ENCODE measurements at places on chromosomes 5 and 9.

DNA sequence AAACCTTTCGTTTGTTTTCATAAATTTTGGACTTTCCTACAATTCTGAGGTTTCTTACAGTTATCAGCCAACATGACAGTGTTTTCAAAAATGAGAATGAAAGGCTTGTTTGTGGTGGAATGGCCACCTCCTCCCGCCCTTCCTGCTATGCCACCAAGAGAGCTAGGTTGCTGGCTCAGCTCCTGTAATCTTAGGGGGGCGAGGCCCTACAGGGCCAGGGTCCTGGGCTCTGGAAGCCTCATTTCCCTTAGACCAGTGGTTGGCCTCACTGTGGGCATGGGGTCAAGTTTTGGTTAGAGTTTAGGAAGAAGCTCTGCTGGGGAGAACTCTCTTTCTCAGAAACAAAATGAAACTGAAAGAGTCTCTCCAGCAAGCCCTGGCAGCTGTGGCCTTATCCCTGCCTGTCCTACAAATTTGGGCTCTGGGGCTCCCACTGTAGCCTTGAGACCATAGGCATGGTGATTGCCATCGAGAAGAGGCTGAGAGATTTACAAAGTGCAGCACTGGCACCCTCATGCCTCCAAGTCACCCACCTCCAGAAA is 66.2 kb downstream of the IRX1 start:
- no peak for DNase-seq

- no peak for DNase-seq
Observed at GRCh38 chr5:175556794-175557193, 78.4 kb downstream of the SFXN1 start.

DNA sequence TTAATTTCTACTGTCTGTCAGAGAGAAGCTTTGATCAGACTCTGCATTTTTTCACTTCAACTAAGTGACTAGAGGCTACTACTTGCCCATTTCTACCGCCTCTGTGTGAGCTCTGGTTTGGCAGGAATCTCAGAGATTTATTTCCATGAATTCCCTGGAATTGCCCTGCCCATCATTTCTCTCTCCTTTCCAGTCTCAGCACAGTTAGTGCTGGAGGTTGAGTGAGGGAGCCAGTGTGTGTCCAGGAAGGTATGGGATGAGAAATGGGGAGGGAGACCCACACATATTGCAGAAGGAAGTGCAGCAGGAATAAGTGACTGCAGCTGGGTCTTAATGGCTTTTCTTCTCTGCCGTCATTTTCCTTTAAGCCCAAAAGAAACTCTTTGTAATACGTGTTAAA is 443.1 kb upstream of the ZNF462 start:
- no peak for DNase-seq

DNA sequence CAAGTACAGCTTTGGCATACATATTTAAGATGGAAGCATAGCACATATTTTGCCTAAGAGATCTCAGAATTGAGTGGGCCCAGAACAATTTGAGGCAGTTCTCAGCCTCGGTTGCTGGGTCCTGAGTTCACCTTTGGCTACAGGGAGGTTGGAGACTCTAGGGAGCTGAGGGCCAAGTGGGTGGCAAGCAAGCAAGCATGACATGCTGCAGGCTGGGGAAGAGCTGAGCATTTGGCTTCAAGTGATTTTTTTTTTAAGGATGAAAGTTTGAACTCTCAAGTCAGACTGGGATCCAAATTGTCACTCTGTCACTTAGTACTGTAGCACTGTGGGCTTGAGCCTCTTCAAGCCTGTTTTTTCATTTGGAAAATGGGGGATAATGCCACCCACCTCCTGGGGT is 160.5 kb downstream of the MED27 start:
- no peak for DNase-seq

DNA sequence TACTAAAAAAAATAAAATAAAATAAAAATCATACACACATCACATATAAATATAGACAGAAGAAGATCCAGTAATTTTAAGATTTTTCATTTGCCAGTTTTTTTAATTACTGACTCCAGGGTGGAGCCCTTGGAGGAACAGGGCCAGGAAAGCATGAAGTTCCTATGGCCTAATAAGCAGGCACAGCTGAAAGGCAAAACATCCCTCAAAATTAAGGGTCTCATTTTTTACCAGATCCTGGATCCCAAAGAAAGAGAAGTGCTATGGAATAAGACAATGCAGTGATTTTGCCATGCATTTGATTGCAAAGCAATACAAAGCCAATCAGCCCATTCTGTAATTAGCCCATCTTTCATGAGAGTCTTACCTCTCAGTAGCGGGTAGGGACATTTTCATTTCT is 11.3 kb upstream of the DTWD2 start:
- no peak for DNase-seq

DNA sequence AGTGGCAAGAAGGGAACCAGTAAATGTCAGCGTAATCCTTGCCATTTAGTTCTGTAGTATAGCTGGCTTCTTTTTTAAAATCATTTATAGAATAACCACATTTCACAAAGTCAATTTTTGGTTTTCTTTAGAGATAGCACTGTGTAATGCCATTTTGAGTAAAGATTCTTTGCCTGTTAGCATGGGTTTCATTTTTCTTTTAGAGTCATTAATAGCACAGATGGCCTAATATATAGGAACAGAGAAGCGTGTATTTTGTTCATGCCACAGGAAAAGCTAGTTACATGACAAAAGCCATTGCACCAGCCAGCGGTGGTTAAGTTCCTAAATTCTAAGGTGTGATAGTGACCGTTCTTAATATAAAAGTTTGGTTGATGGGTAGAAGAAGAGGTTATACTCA is 1363.9 kb downstream of the MAT2B start:
- no peak for DNase-seq

- DNase-seq, result no peak
Observed at GRCh38 chr9:115629879-115630840, 512.2 kb upstream of the TNC start.

- DNase-seq, result no peak
Observed at GRCh38 chr9:80789831-80790230, 899.5 kb downstream of the TLE1 start.

- no peak for DNase-seq
Observed at GRCh38 chr9:97491216-97491999, 10.1 kb upstream of the TMOD1 start.

GRCh38 chr5:16867577-16867953 is 68.5 kb downstream of the MYO10 start:
- no peak for DNase-seq

DNA sequence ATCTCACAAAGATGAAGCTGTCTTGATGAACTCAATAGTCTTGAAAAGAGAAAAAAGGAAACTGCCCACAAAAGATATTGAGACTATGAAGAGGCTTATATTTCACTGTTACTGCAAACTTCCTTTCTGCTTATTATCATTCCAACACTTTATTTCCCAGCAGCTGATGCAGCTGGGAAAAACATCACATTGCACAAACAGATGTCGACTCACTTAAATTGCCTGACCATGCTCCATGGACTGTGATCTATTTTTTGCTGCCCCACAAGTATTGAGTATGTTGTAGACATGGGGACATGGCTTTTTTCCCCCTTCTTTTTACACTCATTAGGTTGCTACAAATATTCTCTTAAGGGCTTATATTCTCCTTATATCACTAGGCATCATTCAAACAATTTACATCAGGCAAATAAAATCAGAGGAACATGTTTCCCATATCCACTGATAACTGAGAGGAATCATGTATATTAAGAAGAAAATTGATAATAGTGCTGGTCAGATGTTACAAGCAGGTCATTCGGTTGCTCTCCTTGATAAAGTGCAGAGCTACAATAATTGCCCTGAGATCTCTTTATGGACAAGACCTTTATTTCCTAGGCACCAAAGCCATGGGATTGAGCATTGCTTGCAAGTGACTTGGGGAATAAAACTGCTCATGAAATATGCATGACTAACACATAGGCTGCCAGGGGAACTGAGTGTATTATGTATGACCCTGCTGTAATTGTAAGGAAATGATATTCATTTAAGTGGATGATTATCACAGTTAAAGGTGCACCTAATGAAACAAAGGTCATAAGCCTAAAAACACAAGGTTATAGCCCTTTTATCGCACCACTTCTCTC is 509.9 kb downstream of the ZNF608 start:
- no peak for DNase-seq

DNA sequence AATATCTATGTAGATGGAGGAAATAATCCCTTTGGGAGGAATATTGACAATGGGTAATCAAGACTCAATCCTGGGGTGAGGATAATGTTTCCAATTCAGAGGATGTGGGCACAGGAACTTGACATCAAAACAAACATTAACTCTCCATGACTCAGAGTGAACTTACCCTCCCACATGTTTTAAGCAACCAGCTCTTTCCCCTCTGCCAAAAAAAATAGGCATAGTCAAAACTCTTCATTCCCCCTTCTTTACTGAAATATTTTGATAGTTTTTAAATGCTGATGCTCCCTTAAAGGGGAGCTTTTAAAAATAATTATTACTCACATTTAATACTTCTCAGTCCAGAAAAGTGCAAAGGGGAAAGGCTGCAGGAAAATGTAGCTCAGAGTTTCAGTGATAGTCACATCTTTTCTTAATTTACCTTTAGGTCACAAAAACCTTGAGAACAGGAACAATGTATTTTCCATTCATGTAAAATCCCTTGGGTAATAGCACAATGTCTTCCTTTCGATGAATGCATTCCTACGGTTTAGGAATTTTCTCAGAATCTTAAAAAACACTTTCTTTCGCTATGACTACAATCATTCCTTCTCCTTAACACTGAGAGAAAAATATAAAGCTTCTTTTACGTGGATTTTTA is 298.4 kb upstream of the GRAMD2B start:
- no peak for DNase-seq

GRCh38 chr9:806285-807156 is 35.0 kb upstream of the DMRT1 start:
- DNase-seq, result no peak

- no peak for DNase-seq
Observed at GRCh38 chr5:72849546-72849945, 33.1 kb downstream of the TNPO1 start.

GRCh38 chr5:132211787-132212186 is 15.9 kb downstream of the P4HA2 start:
- DNase-seq, result no peak

DNA sequence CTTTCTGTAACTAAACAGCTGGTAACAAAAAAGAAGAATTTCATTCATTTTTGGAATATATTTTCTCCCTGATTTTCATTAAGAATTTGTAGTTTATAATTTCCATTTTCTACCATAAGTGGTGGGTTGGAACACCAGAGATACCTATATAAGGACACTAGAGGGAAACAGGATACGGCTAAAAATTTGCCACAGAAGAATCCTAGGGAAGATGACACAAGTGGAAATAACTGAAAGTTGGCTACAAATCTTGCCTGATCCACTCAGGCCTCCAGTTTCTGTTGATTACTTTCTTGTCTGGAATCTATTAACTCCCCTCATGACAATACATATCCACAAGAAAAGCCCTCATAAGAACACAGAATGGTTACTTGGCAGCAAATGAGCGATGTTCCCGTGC is 46.8 kb downstream of the FREM1 start:
- DNase-seq, result no peak

- DNase-seq, result no peak
Observed at GRCh38 chr9:125772740-125773139, 25.6 kb downstream of the PBX3 start.

GRCh38 chr5:132260051-132260450 is 2.6 kb downstream of the PDLIM4 start:
- no peak for DNase-seq

DNA sequence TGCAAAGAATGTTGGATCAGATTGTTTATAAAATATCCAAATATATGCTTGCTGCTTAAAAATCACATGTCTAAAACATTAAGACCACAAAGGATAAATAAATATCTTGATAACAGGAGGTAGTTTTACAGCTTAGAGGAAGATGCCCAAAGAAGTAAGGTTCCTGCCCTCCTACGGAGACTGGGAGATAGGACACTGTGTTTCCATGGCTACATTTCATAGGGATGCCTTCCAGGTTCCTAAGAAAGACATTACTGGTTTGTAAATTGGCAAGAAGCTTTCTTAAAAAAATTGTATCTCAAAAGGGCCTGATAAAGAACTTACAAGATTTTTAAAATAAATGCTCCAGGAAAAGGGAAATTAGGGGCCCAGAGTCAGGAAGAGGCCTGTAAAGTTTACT is 437.2 kb downstream of the HINT1 start:
- no peak for DNase-seq

DNA sequence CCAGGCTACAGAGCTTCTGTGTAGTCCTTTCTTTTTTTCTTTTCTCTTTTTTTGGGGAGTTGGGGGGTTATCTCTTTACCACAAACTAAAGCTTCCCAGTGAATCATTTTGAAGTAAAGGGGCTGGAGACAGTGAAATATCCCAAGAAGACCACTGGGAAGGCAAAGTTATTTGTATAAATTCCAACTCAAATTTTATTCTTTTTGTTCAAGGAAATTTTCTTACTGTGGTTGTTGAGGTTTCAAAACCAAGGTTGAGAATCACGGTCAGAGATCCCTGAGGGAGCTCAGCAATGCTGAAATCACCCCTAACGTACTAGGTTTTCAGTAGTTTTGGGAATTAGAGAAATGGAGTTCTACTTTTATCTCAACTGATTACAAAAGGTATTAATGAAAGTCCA is 175.7 kb downstream of the ARHGEF28 start:
- no peak for DNase-seq

DNA sequence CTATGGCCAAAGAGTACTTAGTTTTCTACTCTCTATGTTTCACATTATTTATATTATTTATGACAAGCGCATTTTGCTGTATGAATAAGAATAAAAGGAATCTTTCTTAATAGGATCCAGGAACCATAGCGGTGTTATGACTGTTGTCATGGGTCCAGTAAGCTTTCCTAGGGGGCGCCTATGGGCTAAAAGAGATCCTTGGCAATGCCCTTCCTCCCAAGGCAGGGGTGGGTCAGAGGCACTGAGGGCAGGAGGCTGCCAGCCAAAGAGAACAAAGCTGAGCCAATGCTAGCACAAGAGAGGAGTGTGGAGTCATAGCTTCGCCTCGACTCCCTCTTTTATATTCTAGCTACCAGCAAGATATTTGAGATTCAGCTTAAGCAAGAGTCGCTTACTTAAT is 98.4 kb upstream of the GNAQ start:
- DNase-seq, result no peak

DNA sequence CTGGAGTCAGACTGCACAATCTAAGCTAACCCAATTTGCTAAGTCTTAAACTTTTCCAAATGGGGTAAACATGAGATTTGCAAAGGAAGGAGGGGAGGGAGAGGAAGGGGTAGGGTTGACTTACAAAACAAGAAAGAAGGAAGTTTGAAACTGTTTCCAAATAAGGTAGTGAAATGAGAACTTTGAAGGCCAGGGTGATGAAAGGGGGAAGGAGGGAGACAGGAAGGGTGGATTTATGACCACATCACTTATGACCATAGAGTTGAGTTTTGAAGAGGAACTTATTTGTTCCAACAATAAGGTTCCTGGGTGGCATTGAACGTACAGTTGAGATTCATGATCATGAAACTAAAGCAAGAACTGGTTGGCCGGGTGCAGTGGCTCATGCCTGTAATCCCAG is 72.5 kb upstream of the DAPK1 start:
- DNase-seq, result no peak

GRCh38 chr5:50547303-50547702 is 106.2 kb upstream of the EMB start:
- DNase-seq, result no peak

DNA sequence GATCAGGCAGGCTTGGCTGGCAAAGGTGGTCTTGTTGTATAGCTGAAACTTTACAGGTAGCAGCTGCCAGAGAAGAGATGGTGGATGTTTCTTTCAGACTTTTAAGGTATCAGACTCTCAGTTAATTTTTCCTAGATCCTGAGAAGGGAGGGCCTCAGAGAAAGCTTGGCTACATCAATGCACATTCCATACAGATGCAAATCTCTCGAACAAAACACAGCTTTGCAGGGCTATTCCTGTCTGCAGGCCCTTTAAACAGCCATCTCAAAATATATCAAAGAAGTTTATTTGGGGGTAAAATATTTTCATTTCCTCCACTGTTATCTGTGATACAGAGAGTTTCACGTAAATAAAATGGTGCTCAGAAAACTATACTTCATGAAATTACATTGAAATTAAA is 1584.4 kb downstream of the EFNA5 start:
- DNase-seq, result no peak

Data from activated CD4-positive, alpha-beta T cell treated with anti-CD3 and anti-CD28 coated beads for 4 hours (primary cell).